ENCODE measurements at places on chromosomes 3 and 15.

DNA sequence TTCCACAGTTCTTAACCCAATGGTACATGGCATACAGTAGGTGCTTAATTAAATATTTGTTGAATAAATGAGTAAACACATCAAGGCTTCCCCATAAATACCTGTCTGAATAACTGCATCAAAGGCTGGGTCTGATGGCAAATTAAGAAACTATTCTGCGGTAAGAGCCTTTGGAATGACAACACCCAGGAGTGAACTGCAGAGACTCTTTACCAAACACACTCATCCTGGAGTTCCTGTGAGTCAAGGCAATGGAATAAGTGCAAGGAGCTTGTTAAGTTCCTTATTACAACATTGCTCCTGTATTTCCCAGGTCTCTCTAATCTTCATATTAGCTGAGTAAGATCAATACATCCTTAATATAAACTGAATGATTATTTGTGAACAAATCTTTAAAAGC is 119.9 kb upstream of the STT3B start:
- DNase-seq: no peak

GRCh38 chr15:29672923-29673809 is 149.1 kb downstream of the TJP1 start:
- DNase-seq: no peak

GRCh38 chr3:176193032-176193730 is 1004.1 kb downstream of the TBL1XR1 start:
- no peak for DNase-seq

GRCh38 chr3:4512895-4513616 is 19.9 kb downstream of the ITPR1 start:
- no peak for DNase-seq

DNA sequence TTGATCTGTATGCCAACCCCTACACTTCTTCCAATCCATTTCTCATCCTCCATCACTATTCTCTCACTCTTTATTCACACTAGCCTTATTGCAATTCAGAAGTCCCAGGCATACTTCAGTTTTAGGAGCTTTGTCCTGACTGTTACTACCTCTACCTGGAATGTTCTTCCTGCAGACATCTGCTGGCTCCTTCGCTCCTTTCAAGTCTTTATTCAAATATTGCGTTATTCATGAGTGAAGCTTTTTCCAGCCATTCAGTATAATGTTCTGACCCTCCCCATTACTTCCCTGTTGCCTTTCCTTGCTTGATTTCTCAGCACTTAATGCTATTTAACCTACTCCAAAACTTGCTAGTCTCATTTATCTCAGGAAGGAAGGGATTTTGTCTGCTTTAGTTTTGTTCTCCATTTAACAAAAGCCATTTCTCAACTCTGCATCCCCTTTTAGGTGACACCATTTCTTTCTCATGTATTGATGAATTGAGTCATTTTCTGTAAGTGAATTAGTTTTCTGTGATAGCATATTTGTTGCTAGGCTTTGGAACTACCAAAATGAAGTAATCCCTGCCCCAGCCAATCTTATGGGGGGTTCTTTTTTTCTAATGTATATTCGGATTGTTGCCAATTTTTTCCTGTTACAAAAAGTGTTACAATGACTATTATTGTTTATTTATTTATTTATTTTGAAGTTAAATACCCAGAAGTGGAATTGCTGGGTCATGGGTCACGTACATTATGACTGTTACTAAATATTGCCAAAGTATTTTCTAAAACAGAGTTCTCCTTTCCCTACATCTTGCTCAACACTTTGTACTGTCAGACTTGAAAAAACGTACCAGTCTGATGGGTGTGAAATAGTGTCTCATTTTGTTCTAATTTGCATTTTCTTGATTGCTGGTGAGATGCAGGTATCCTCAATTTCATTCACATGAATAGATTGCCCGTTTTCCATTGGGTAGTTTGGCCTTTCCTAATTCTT is 9.4 kb downstream of the ATP11B start:
- DNase-seq: no peak

- DNase-seq: no peak
Measured at GRCh38 chr3:189276444-189277219, 104.9 kb downstream of the TPRG1 start.

- no peak for DNase-seq
Measured at GRCh38 chr3:55669133-55669532, 182.0 kb upstream of the WNT5A start.

DNA sequence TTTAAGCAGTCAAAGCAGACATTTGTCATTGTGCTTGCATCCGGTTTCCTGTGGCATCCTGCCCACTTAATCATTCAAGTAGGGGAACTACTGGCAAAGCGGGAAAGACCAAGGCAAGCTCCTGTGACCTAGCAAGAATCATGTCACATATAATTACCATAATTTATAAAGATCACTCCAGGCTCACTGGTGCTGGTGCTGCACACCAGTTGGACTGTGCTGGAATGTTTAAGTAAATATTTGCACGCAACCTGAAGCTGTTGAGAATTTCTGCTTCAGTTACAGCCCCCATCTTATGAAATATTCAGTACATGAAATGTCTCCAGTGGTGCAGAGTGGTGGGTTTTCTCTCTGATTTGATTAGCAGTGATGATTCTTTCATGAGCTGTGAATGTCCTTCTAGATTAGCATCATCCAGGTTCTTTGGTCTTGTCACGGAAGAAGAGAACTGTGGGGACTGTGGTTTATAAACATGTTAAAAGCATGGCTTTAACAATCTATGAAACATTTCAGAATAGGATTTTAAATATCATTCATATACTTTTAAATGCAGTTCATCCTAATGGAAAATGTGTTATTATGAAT is 621.3 kb upstream of the EPHA6 start:
- no peak for DNase-seq

- no peak for DNase-seq
Measured at GRCh38 chr3:79414806-79415205, 353.0 kb downstream of the ROBO1 start.

DNA sequence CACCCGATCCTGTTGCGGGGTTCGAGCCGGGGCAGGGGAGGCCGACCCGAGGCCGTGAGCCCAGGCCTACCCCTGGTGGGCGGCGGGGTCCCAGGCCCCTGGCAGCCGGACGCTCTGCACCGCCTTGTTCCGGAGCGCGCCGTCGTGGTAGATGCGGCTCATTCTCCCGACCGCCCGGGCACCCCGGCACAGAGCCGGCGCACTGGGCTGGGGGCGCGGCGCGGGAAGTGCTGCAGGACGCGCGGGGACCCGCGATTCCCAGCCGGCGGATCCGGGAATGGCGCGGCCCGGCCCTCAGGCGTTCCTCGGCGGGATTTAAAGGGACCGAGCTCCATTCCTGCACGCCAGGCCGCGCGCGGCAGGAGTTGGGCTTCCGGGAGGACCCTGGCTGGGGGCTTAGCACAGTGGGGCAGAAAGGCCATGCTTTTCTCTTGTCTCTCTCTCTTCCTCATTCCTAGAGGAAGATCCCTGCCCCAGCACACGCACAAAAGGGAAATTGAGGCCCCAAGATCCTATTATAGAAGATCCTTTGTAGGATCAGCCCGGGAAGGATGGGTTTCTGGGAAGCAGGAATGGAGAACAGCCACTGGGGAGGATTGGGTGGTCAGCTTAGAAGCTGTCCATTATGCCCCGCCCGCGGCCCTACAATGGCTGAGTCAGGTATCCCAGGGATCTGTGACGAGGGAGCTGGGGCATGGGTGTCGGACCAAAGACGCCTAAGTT is at the start of gene ARPIN:
TSS of gene ARPIN (minus strand) at position 279 of the 723 bp plus-strand sequence. CDS start at position 162, 117 bp downstream.
- no peak for DNase-seq

- DNase-seq: no peak
Measured at GRCh38 chr3:48047841-48048464, 31.7 kb upstream of the MAP4 start.

GRCh38 chr15:75921732-75922703 is 18.3 kb downstream of the FBXO22 start:
- peak; percentile 25 for DNase-seq

- DNase-seq: no peak
Measured at GRCh38 chr3:154151969-154152368, 30.8 kb downstream of the ARHGEF26 start.

DNA sequence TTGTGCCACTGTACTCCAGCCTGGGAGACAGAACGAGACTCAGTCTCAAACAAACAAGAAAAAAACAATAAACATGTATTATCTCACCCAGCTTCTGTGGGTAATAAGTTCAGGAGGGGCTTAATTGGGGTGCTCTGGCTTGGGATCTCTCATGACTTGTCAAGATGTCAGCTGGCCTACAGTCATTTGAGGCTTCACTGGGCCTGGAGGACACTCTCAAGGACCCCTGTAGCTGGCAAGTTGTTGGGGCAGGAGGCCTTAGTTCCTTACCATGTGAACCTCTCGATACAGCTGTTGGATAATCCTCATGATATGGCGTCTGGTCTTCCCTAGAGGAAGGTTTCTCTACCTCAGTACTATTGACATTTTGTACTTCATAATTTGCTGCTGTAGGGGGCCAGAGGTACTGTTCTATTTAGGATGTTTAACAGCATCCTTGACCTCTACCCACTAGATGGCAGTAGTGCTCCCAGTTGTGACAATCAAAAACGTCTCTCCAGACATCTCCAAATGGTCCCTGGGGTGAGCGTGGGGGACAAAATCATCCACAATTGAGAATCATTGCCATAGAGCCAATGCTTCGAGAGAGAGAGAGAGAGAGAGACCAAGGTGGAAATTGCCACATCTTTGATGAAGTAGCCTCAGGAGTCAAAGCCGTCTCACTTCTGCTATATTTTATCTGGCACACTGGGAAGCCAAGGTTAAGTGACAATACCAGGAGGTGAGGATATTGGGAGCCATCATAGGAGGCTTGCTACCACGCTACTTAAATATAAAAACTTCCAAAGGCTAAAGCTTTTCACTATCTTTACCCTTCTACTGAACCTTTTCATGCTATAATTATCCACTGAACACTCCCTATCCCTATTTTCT is 23.9 kb upstream of the SLTM start:
- peak; percentile 75 for DNase-seq

DNA sequence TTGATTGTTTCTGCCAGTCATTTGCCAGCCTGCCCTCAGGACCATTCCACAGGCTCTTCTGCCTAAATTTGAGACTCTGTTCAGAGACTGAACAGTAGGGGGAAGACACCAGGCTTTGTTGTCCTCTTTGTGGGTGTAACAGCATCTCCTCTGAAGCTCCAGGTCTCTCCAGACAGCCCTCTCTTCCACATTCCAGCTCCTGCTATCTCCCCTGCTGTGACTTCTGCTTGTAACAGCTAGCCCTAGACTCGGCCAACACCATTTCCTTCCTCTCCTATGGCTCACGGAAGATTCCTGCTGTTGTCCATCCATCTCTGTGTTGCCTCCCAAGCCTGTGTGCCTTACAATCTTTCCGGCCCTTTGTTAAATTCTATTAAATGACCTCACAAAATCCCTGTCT is 40.2 kb downstream of the SUCLG2 start:
- DNase-seq: no peak
